Epithelial cell of alveolus of lung (primary cell): ENCODE measurements at places on chromosomes 1 and 21. TPM values are rescaled to one million over a fixed set of nuclear protein-coding genes. Genes with fewer than 3 reads are reported as not detected.

ACTL8 gene
- 0.08 TPM in 1 of 2 replicates, not detected in the other for total RNA-seq

CDC14A gene
- 1.9 and 3.4 TPM in 2 replicates for total RNA-seq

SH2D1B gene
- not detected in 2 replicates for total RNA-seq

ADAMTS5 gene
- total RNA-seq, result 0.65 and 55.5 TPM in 2 replicates

PDIK1L gene
- 2.7 and 5.9 TPM in 2 replicates for total RNA-seq

ADGRL2 gene
- total RNA-seq, result 57.7 and 188 TPM in 2 replicates

CD1E gene
- not detected in 2 replicates for total RNA-seq
